T-helper 1 cell (primary cell): ENCODE measurements at places on chromosomes 6 and 20.

- DNase-seq: no peak
Observed at GRCh38 chr20:58586565-58587093, 64.5 kb upstream of the STX16 start.

DNA sequence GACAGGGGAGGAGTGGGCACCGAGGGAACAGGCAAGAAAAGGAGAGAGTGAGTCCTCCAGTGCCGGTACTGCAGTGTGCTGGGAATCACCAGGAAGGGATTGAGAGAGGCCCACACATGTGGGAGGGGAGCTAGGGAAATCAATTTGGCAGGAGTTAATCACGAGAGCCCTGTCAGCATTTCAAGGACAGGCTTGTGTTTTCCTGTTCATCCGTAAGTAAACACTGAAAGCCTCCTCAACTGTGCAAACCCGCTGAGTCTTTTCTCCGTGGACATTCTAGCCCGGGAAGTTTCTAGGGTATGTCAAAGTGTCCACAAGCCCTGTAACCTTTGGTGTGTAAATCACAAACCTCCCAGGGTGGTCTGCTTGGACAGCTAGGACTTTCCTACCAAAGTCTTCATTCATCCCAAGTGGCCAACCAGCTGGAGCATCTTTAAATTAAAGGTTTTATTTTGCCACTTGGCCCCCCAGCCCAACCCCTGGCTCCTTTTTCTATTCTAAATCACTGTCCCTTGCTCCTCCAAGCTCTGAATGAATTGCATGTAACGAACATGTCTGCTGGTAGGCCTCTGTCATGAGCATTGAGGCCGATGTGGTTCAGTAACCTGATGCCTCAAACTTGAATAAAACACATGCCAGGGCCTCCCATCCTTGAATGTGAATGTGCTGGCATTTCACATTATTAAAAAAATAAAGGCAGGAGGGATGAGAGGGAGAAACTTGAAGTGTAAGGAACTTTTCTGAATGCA, 149.1 kb downstream of the ZNF217 start:
- no peak for DNase-seq

DNA sequence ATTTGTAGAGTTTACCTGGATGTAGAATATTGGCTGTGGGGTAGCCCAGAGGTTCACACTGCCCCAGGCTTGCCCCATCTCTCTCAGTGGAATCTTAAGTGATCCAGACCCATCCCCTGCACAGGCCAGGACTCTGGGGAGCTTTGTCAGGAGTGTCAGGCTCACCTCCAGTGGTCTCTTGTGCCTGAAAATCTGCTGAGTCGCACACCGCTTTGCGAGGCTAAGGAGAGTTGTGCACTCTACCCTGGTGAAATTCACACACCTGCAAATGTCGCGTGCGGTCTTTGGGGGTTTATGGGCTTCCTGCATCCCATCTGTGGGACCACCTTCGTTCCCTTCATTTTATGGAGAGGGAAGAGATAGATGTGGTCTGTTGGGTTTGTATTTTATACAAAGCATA, 63.6 kb upstream of the KIF25 start:
- DNase-seq: no peak

DNA sequence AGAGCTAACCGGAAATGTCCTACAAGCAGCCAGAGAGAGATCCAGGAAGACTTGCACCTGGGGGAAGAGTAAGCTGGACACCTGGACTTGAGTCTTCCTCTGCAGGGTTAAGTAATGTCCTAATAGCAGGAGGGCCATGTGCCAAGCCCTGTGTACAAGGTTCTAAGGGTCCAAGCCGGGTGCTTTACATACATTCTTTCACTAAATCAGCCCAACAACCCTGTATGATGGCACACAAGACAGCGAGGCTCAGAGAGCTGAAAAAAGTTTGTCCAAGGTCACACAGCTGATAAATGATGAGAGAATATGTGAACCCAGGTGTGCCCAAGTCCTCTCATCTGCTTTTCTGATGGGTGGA, 215.1 kb upstream of the CDYL start:
- DNase-seq: no peak

- no peak for DNase-seq
Observed at GRCh38 chr6:157088841-157089240, 234.5 kb downstream of the TMEM242 start.

- DNase-seq: no peak
Observed at GRCh38 chr6:166465671-166466087, 82.9 kb upstream of the MPC1 start.

- DNase-seq: no peak
Observed at GRCh38 chr20:17357238-17357637, 130.4 kb downstream of the PCSK2 start.
